ENCODE measurements at places on chromosomes 1 and 21. TPM values are rescaled to one million over a fixed set of nuclear protein-coding genes. Genes with fewer than 3 reads are reported as not detected.

Gene FMN2
- total RNA-seq = 1.8 TPM

Gene ICOSLG
- 1.3 TPM for total RNA-seq

Gene RPTN
- total RNA-seq = 0.22 TPM

Gene TFF2
- total RNA-seq = not detected

Gene TRIM45
- total RNA-seq = 2.2 TPM

Gene DPT
- 725 TPM for total RNA-seq

Gene SEMA4A
- total RNA-seq = 2.6 TPM

Gene LYPLA2
- 31.3 TPM for total RNA-seq

Gene SMCP
- total RNA-seq = not detected

Gene OR2T35
- total RNA-seq = not detected

Gene TMEM125
- not detected for total RNA-seq

Gene ANKRD34A
- total RNA-seq = 1.9 TPM

Gene NTNG1
- 0.51 TPM for total RNA-seq

Gene ADAR
- 66.5 TPM for total RNA-seq

Gene TATDN3
- total RNA-seq = 25.8 TPM

Gene PTPRU
- 12.9 TPM for total RNA-seq

Gene KCNT2
- total RNA-seq = 9.7 TPM

Gene COL8A2
- total RNA-seq = 1.1 TPM

Gene SLC1A7
- not detected for total RNA-seq

Gene TMEM53
- 9.5 TPM for total RNA-seq

Gene DEPDC1
- not detected for total RNA-seq

Gene TSHB
- total RNA-seq = not detected

Gene MMP23B
- 9.2 TPM for total RNA-seq

Gene GPR61
- not detected for total RNA-seq

Gene ELK4
- total RNA-seq = 42.2 TPM

Gene SPRR5
- total RNA-seq = not detected

Gene RNF207
- total RNA-seq = 4.7 TPM

Gene LEFTY1
- total RNA-seq = not detected

Gene GJA9
- total RNA-seq = not detected

Gene OR2T2
- not detected for total RNA-seq

Gene CCDC27
- total RNA-seq = not detected

Gene KRTAP25-1
- total RNA-seq = not detected

Gene HEYL
- 1.2 TPM for total RNA-seq

Gene PAPPA2
- 0.75 TPM for total RNA-seq

Gene SPSB1
- total RNA-seq = 47.6 TPM

Gene OR14K1
- not detected for total RNA-seq

Gene DNAJC6
- 2.1 TPM for total RNA-seq

Gene ACTA1
- total RNA-seq = not detected

Gene CHAF1B
- total RNA-seq = 1.1 TPM

Gene TRIM17
- not detected for total RNA-seq

Gene PAFAH2
- 9.4 TPM for total RNA-seq

Gene BMP8B
- total RNA-seq = 0.34 TPM

Gene LRRC71
- total RNA-seq = not detected

Gene OR2L13
- not detected for total RNA-seq

Gene ZBTB8B
- not detected for total RNA-seq

Gene CLCA1
- 0.16 TPM for total RNA-seq

Gene AMY1C
- not detected for total RNA-seq

Gene AZIN2
- total RNA-seq = 1.7 TPM

Gene SGIP1
- total RNA-seq = 20.9 TPM

Measured in subcutaneous adipose tissue (tissue), 4 donors.